ENCODE measurements at places on chromosomes 5 and 9.
A peak's percentile ranks its signal among the peaks of the same experiment; 100 is the strongest.

GRCh38 chr9:100577776-100578448 is at the start of gene CAVIN4:
CAVIN4 (plus strand) TSS chr9:100578079; CDS start chr9:100578144, 65 bp downstream.
- DNase-seq: no peak

GRCh38 chr5:108529381-108529780 is 147.5 kb upstream of the FBXL17 start:
- DNase-seq: no peak

DNA sequence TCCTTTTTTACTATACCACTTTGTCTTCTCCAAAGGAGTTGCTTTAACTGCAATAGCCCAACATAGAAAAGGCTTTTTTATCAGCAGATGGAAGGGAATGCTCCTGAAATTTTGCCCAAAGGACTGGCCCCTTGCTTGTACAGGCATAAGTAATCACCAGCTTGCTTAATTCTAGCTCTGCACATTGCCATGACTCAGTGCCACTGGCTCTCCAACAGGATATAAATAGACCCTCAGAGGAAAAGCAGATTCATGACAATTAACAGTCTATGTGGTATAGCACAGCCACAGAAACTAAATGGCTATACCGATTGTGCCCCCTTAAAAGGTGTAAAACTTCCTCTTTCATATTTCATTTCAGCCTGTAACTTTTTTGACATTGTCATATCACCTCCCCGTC is 227.0 kb downstream of the ZNF608 start:
- no peak for DNase-seq

- DNase-seq: no peak
Observed at GRCh38 chr9:29514336-29514735, 1941.1 kb upstream of the C9orf72 start.

GRCh38 chr5:142117579-142118151 is 9.1 kb downstream of the NDFIP1 start:
- DNase-seq: no peak

DNA sequence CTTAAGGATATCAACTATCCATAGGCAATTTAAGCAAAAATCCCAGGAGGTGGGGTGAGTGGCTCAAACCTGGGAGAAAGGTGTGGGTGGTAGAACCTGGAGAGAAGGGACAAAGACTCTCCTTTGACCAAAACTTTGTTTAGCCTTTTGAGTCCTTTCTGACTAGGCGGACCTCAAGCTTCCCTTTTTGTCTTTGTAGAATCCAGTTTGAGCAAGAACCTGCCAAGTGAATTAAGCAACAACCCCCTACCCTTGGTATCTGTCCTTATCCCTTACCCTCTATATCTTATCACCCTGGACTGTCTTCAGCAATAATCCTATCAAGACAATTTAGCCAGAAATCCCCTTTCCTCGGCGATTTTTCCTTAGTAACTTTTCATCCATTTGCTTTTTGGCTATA is 53.5 kb upstream of the SLC28A3 start:
- DNase-seq: no peak

DNA sequence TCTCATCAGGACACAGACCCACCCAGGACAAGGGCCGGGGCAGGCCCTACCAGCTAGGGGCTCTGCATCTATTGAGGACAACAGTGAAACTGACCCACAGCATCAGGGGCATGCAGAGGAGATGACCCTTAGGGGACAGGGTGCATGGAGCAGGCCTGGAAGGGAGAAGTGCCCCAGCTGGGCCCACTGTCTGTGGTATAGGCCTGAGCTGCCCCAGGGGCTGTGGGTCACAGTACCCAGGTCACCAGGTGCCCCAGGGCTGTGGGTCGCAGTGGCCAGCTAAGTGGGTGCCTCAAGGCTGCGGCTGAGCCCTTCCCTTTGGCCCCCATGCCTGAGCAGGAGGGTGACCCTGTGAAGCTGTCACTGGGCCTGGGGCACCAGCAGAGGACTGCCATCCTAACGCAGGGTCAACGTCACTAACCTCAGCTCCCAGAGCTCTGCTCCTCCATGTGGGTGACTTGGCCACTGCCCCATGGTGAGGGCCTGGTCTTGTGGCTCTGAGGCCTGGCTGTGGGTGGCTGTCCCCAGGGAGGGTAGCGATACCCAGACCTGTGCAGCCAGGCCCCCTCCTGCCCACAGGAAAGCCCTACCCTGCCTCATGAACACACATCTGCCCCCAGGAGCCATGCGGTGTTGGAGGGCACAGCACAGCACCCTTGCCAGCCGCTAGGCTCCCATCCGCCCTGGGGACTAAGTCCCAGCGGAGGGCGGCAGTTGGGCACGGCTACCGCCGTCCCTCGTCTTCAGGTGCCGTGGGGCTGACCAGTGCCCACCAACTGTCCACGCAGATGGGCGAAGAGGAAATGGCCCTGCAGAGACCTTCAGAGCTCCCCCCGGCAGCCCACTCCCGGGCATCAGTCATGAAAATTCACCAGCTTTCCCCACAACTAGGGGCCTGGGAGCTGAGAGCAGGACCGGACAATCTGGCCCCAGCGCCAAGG is 4.9 kb downstream of the EDF1 start:
- no peak for DNase-seq

DNA sequence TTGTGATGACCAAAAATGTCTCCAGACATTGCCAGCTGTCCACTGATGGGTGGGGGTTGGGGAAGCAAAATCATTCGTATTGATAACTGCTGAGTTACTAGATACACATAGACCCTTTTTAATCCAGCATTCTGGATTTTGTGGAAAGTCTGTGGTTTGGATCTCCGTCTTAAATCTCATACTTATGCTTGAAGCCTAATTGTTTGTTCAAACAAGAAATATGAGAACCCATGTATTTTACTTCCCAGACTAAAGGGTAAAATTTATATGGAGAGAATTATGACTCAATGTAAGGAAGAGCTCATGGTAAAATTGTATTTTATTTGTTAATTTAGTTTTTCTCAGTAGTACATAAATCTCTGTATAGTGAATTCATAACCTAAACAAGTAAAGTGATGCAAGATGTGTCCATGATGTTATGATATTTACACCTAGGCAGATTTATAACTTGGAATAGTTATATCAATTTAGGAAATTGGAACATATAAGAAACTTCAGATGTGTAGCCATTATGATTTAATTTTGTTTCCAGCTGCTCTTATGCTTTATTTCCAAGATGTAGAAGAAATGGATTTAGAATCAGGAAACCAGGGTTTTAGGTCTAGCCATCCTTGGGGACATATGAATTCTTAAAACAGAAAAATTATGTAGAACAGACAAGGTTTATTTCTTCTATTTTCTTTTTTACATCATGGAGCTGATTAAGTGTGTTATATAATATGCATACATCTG is 4.5 kb upstream of the OGN start:
- DNase-seq: no peak

DNA sequence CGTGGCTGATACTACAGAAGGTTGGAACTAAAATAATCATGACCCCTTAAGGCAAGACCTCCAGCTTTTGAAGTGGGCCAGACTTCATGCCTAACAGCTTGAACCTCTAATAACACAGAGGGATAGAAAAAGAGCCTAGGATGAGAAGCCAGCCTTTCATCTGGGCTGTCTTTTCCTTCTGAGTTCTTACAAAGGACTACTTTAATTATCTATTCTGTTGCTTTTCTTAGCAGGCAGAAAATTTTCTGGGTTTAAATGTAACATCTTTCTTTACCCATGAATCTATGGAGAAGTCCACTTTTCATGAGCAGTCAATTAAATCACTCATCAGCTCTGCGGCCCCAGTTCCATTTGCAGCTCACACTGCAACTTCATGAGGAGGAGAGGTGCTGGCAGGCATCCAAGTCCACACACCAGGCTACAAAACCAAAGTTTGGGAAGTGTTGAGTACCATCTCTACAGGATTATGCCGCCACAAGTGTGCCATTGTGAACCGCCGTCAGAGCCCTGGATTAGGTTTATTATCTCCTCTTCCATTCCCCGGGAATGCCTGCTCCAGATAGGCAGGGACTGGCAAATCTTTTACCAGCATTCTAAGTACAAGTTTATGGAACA is 192.0 kb downstream of the TLE4 start:
- DNase-seq: no peak

DNA sequence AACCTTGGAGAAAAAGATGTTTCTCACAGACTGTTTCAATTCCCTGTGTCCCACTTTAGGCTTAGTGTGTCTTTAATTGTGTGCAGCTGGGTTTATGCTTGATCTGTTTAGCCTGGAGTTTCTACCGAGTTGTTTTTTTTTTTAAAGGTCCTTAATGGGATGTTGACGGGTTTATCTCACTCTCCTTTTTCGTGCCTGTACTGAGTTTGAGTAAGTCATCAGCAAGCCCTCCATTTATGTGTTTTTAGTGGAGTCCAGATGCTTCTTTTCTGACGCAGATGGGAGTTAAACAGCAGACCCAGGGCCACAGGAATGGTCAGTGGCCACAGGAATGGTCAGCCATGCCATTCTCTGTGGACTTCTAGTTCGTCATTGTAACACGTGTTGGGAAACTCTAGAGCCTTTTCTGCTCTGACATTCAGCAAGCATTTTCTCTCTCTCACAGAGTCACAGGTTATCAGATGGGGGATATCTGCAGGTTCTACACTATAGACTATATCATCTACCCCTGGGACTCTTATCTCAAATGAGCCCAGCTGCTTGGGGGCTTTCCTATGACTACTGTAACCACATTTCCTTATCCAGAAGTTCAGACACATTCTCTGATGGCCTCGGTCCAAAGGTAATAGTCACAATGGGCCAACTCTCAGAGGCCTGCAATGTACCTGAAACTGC is 190.5 kb downstream of the TTLL11 start:
- DNase-seq: no peak

- no peak for DNase-seq
Observed at GRCh38 chr5:92309336-92309991, 926.3 kb upstream of the ARRDC3 start.

DNA sequence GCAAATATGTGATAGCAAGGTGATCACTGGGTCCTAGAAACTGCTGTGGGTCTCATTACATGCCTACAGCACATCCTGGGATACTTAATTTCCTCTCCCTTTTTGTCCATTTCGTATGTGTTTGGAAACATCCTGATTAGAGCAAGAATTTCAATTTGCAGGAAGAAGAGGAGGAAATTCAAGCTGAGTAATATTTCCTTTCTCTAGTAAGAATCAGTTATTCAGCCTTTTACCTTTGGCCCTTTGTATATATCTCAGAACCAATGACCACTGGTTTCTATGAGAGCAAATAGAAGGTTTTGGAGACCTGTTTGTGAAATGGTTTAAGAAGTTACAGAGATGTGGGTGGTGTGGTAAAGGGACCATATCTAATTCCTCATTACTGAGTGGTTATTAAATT is 171.6 kb downstream of the RMI1 start:
- no peak for DNase-seq

- peak; percentile 14 for DNase-seq
Observed at GRCh38 chr9:129006328-129007034, 21.6 kb downstream of the SH3GLB2 start.

GRCh38 chr5:160521392-160521663 is 99.7 kb downstream of the PTTG1 start:
- DNase-seq: no peak

DNA sequence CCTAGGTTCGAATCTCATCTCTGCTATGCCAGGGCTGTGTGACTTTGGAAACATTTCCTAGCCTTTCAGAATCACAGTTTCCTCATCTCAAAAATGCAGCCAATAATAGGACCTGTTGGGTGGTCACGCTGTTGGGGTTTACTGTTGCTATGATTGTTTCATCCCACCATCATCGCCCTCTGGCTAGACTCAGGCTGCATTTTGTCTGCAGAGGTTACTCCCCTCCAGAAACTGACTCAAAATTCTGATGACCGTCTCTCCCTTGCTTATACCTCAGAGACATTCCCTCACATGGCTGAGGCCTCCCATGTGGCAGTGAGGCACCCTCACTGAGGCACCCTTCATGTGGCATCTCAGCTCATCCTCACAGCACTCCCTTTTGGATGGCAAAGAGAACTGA is 61.6 kb downstream of the COL27A1 start:
- no peak for DNase-seq

GRCh38 chr9:14057368-14058324 is 256.3 kb downstream of the NFIB start:
- DNase-seq: no peak

- DNase-seq: no peak
Observed at GRCh38 chr5:17050236-17050635, 114.1 kb upstream of the MYO10 start.

DNA sequence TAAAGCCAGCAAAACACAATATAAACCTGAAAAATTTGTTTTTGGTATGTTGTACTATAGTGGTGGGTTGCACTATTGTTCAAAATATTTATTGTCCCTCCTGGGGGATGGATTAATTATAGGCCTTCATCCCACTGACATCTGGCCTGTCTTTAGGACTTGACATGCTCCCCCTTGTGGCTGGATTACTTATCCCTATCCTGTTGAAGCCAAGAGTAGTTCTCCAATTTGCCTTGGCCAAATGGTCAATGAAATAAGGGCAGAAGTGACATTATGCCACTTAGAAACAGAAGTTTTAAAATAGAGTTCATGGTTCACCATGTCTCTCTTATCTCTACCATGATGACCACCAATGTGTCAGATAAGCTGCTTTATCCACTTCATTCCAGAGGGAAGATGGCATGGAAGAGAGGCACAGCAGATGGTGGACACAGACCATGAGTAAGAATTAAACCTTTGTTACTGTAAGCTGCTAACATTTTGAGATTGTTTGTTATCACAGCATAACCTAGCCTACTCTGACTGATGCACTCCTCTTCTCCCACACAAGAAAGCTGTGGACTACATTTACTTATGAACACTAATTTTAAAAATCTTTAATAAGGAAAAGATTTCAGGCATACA is 29.2 kb upstream of the ARHGEF28 start:
- DNase-seq: no peak

- no peak for DNase-seq
Observed at GRCh38 chr5:102591650-102592049, 92.8 kb upstream of the SLCO6A1 start.

GRCh38 chr5:59845730-59846129 is 47.8 kb downstream of the PDE4D start:
- no peak for DNase-seq

DNA sequence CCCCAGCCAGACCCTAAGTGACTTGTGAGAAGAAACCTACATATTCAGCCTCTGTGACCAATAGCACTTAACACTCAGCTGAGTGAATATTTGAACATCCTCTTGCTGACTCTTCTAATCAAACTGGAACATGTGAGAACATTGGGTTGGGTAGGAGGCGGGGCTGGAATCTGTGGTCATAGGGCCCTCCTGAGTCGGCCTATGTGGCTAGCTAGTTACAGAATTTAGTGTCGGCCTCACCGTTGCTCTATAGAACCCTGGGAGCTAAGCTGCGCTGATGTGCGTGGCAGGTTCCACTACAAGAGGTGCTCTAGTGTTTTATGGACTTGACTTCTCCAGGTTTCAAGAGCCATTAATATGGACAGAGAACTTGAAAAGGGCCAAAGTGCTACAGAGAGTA is 138.8 kb downstream of the DROSHA start:
- no peak for DNase-seq

GRCh38 chr5:1347571-1347970 is 2.7 kb upstream of the CLPTM1L start:
- no peak for DNase-seq

Data from stimulated activated naive CD4-positive, alpha-beta T cell treated with Interleukin-2 at 50 U/mL for 16 hours (primary cell).